Ureter (tissue), 1 donor: ENCODE measurements at places on chromosomes 16 and 17. TPM values are rescaled to one million over a fixed set of nuclear protein-coding genes. Genes with fewer than 3 reads are reported as not detected.

DNA sequence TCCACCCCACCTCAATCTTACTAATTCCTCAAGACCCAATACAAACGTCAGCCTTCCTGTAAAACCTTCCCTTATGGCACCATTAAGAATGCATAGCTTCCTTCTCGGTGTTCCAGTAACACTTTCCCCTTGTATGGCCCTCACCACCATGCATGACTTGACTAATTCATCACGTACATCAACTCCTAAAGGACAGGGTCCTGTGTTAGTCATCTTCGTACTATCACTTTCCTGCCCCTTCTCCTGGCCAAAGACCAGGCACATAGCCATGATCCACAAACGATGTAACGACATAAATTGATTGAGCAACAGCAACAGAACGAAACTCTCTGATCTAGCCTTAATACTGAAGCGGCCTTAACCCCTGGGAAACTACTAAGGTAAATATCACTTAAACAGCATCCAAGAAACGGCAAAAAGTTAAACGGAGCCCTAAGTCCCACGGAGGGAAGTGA lies 612 bp downstream of the PSMD12 start:
- DNase-seq: no peak

DNA sequence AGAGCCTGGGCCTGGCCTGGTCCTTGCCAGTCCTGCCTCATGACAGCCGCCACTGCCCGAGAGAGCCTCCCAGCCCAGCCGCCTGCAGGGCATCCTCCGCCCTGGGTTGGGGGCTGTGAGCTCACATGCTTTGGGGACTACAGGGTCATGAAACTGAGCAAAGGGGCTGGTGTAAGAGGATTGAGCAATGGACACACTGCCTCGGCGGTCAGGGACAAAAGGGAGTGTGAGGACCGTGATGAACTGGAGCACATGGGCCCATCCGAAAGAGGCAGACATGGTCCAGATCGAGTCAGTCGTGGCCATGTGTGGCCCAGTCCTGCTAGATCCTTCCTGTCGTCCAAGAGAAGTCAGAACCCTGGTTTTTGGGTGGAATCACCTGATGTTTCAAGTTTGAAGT lies 52.3 kb downstream of the GSG1L start:
- DNase-seq: no peak

- DNase-seq: no peak
Measured at GRCh38 chr17:72617557-72617956, 474.9 kb downstream of the SLC39A11 start.

GRCh38 chr16:566475-567372 lies at the start of gene NHLRC4:
TSS of gene NHLRC4 (plus strand) at chr16:567005. CDS start at chr16:568048, 1,043 bp downstream.
- DNase-seq: peak; percentile 82

KRTAP4-9 gene
- not detected for total RNA-seq

SPATA33 gene
- total RNA-seq: 7.4 TPM
